ENCODE measurements at places on chromosomes 7 and 10.

DNA sequence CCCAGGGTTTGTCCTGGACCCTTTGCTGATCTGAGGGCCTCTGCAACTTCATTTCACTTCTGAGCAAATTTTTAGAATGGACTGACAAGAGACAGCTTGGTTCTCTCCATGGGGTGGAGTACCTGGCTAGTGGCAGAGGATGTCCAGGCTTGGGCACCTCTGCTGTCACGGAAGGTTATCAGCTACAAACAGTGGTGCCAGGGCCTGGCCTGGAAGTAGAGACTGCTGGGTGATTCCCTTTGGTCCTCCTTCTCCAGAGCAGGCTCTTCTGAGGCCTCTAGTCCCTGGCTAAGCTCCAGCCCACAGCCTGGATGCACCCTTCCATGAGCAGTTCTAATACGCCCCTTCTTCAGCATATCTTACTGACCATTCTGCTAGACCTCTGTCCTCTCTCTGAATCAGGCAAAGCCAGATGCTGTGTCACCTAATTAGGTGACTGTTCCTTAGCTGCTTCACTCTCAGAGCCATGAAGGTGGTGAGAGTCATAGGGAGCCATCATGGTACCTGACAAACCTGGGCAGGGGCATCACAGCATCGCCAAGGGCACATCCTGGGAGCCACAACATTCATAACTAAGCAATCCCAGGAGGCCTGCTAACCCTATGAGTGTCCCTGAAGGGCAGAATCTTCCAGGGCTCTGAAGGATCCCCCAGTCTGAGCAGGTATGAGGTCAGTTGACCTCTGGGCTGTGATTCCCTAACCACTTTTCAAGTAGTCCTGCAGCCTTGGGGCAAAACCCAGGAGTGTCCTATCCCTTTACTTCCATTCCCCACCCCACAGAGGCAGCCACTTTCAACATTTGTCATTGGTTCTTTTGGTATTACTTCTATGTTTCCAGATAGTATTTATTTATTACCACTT is 4.0 kb downstream of the ARHGAP22 start:
- no peak for DNase-seq

DNA sequence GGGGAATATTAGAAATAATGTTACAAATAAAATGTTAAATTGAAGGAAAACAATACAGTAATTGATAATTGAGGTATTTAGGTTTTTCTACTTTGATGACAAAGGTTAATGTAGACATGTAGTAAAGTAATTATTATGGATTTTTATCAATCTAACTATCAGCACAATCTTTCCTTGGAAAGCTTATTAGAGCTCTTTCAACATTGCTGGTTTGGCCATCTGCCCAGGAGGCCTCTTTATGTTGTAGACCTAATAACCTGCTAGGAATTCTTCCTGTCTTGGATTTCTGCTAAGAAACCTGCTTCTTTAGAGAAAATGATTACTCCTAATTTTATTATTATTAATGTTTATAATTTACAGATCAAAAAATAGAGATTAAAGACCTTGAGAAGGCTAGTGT is 78.9 kb downstream of the CHRM2 start:
- DNase-seq: peak; percentile 12

GRCh38 chr7:106312906-106313305 is 28.1 kb upstream of the NAMPT start:
- DNase-seq: no peak

DNA sequence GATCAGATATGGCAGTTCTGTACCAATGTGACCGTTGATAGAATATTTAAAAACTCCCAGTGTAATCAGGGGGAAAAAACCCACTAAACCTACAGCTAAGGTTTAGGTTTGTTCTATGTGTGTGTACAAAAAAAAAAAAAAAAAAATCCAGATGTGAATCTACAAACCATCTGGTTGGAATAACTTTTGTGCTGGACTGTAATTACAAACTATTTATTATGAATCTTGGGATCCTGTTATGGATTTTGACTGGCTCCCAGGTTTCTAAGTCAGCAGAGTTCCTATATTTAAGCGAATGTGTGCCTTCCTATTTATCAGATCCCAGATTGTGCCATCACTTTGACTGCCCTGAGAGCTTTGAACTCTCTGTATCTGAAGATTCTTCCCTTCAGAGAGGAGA is 29.1 kb downstream of the BMPER start:
- peak; percentile 28 for DNase-seq

GRCh38 chr10:50540826-50541122 is 83.0 kb downstream of the SGMS1 start:
- no peak for DNase-seq

GRCh38 chr7:128119036-128119435 is 87.8 kb upstream of the LRRC4 start:
- no peak for DNase-seq

- DNase-seq: peak; percentile 63
These were observed 232.6 kb upstream of the FERD3L start for GRCh38 chr7:19377611-19378344.

- DNase-seq: no peak
These were observed 942.9 kb upstream of the LRRN3 start for GRCh38 chr7:110148054-110148453.

- no peak for DNase-seq
These were observed 331.1 kb downstream of the KIF20B start for GRCh38 chr10:90032519-90032918.

- DNase-seq: no peak
These were observed 157.6 kb downstream of the SH3PXD2A start for GRCh38 chr10:103697787-103698186.

GRCh38 chr10:124744102-124745050 is at the start of gene FAM53B:
TSS of gene FAM53B (minus strand) at chr10:124744378. CDS start at chr10:124706713, 37,665 bp downstream.
- peak; percentile 66 for DNase-seq

DNA sequence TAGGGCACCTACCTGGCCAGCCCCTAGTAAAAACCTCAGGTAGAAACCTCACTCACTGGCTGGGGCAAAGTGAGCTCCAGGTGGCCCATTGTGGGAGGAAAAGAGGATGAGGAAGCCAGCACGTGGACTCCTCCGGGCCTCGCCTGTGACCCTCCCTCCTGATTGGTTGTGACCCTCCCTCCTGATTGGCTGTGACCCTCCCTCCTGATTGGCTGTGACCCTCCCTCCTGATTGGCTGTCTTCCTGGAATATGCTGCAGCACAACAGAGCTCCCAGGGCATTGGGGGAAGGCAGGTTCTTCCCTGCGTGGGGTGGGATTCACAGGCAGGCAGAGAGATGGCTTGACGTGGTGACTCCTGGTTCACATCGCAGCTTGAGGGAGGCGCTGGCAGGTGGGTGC is 343.0 kb downstream of the GLRX3 start:
- no peak for DNase-seq

DNA sequence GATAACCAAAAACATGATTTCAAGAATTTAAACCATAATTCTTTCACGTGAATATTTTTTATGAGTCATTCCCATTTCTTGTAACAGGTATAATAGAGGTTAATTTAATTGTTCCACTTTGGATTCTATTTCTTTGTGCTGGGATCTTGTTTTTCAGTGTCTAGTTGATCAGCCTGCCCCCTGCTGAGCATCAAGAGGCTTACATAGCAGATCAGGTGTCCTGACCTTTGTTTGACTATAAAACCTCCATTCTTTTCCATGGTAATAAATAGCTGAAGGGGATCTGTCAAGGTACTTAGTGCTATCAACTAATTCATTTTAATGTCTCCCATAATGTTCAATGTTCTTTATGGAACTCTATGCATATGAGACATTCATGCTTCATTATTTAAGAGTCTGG is 4.9 kb downstream of the COL17A1 start:
- peak; percentile 47 for DNase-seq

GRCh38 chr10:127090138-127090537 is 106.3 kb downstream of the INSYN2A start:
- DNase-seq: no peak

DNA sequence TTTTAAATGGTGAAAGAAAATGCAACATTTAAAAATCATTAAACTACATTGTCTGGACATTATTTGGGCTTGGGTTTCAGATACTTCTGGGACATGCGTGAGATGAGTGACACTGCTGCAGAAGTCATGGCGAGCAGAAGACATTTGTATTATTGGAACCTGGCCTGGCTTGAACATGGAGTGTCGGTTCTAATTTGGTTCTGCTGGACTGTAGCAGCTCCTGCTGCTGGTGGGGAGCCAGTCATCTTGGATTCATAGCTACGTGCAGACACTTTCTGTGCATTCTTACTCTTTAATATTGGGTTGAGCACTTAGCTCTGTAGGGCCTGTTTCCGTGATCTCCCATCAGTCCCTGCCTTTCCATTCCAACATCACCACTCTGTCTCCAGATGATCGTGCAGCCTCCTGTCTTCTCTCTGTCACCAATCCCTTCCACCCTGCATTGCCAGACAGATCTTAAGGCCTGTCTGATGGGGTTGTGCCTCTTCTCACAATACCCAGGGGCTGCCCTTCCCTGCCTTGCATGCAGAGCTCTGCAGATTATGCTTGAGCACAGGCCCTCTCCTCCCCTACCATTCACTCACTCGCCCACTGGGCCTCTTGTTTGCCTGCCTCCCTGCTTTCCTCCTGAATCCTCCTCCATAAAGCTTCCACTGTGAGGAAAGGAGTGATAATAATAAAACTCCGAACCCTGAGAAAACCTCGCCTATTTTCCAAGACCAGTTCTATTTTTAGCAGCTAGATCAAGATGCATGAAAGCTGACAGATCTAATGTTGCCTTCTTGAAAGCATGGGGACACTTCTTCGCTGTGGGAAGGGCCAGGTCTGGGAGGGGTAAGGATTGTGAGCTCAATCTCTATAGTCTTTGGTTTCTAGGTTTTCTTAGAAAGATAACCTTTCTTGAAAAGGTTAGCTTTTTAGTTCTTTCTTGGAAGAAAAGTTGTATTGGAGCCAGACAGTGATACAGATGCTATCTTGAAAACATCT is 32.9 kb downstream of the CELF2 start:
- no peak for DNase-seq

DNA sequence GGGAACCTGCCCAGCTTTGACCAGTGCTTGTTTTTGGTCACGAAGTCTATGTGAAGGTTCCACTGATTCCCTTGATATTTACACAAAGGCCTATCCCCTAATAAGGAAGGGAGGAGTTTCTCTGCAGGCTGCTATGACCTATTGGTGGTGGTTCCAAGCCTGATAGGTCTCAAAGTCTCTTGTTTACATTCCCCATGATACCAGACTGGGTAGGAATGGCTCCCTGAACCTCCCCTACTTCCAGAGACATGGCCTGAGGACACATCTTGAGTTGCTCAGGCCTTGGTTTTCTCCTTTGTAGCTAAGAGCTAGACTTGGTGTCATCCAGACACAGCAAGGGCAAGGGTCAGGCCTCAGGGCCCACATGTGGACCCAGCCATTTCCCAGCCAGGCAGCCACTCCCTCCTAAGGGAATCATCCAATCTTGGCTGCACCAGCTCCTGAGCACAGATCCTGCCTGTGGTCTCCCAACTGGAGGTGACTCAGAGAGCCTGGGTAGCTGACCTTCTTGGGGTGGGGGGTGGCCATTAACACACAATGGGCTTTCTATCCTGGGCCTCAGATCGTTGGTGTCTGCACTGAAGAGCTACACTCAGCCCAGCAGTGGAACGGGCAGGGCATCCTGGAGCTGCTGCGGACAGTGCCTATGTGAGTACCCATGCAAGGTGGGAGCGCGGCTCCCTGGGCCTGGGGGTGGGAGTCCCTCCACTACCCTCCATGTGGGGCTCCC is 51.0 kb upstream of the TRIM8 start:
- peak; percentile 73 for DNase-seq

DNA sequence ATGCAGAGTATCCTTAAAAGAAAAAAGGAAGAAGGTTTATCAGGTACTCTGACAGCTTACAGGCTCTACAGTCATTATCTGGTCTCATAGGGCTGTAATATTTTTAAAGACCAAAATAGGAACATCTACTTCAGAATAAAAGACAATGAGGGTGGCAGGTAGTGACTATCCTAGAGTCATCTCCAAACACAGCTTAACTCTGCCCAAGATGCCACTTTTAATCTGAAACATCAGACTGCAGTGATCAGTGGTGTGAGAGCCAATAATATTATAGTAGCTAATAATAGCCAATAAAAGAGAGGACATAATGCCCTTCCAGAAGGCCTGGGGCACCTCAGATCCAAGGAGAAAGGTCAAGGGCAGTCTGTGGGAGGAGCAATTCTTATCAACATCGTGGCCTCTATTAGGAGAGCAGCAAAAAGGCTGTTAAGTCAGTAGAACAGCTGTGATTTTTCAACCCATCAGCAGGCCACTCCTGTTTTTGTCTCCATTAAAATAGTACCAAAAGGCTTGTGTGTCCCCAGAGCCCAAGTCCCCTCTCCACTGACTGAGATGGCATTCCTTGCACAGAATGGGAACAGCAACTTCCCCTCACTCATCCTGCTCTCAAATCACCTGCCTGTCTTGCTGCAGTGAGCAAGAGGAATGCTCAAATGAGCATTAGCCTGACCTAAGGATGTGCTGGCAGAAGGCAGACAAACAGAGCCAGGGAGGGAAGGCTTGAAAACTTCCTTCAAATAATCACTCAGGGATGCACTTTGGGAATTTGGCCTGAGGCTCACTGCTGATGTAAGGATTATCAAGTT is 20.7 kb upstream of the SPOCK2 start:
- no peak for DNase-seq

Measured in fibroblast of mammary gland (primary cell).